Stimulated activated CD4-positive, alpha-beta T cell treated with anti-CD3 and anti-CD28 coated beads, Interleukin-12 subunit alpha, Interleukin-12 subunit beta, amount 100 ng/mL, for 48 hours (primary cell): ENCODE measurements at places on chromosomes 2 and 18.

DNA sequence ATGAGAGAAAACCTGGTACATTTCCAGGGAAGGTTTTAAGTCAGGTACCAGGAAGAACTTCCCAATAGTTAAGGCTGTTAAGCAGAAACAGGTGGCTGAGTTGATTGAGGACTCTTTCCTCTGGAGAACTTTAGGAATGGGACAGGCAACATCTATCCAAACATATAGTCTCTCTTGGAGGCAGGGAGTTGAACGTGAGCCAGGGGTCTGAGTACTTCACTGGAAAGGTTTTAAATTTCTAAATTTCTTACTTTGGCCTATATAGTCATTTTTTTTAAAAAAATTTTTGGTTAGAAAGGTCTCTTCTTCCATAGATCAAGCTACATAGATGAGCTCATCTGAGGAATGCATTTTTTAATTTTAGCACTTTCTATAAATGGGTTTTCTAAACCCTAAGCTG lies 261.4 kb upstream of the TCF4 start:
- no peak for DNase-seq

GRCh38 chr2:193808877-193809276 lies 1614.1 kb upstream of the TMEFF2 start:
- no peak for DNase-seq

- DNase-seq: no peak
Measured at GRCh38 chr2:196747400-196747799, 52.1 kb downstream of the GTF3C3 start.

DNA sequence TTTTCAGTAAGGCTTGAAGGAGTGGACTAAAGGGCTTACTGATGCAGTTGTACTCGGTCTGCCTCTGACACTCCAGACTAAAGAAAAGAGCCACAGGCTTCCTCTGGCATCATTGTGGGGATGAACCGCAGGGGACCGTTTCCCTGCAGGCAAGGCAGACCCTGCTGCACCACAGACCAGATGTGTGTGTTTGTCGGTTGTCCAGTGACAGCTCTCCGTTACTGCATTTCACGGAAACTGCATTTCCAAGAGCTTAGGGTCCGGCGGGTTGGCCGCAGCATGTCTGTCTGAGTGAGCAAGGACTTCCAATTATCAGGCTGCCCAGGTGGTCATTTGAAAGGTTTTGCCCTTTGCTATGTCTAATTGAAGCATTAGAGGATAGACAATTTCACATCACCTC lies 98.1 kb downstream of the FAM210A start:
- DNase-seq: no peak
